ENCODE measurements at places on chromosomes 12 and 14. TPM values are rescaled to one million over a fixed set of nuclear protein-coding genes. Genes with fewer than 3 reads are reported as not detected.

The SERPINA12 gene
- total RNA-seq, result not detected

The MEG3 gene
- total RNA-seq, result 46.1 TPM

The C12orf56 gene
- 0.55 TPM for total RNA-seq

The LYZ gene
- 0.07 TPM for total RNA-seq

The GPRC5D gene
- not detected for total RNA-seq

The PRB4 gene
- total RNA-seq, result not detected

The LLPH gene
- total RNA-seq, result 9.0 TPM

The GNB3 gene
- total RNA-seq, result 0.38 TPM

The CDCA4 gene
- total RNA-seq, result 34.6 TPM

The BEGAIN gene
- 3.2 TPM for total RNA-seq

The RNASE7 gene
- not detected for total RNA-seq

The CSAD gene
- total RNA-seq, result 9.1 TPM

The ADCY6 gene
- 26.2 TPM for total RNA-seq

The SLC39A2 gene
- 0.25 TPM for total RNA-seq

The DICER1 gene
- 43.6 TPM for total RNA-seq

The SOX5 gene
- 1.0 TPM for total RNA-seq

The SSPN gene
- total RNA-seq, result 1.7 TPM

The LBHD2 gene
- not detected for total RNA-seq

The SLC25A47 gene
- total RNA-seq, result not detected

The PRKAG1 gene
- total RNA-seq, result 57.0 TPM

Measured in kidney epithelial cell (primary cell).